ENCODE measurements at places on chromosomes 6 and 20. TPM values are rescaled to one million over a fixed set of nuclear protein-coding genes. Genes with fewer than 3 reads are reported as not detected.

- no peak for DNase-seq
Measured at GRCh38 chr6:7145885-7146828, 38.4 kb downstream of the RREB1 start.

Gene TMEM217
- 23.5 TPM for total RNA-seq

- DNase-seq: no peak
Measured at GRCh38 chr6:3341467-3341866, 82.7 kb downstream of the PSMG4 start.

Gene PHACTR1
- 1.6 TPM for total RNA-seq

Gene MRAP2
- total RNA-seq: not detected

GRCh38 chr6:37589941-37590340, 90.2 kb upstream of the CCDC167 start:
- no peak for DNase-seq
